Muscle of arm (tissue), 14 donors: ENCODE measurements at places on chromosomes 2 and 18. TPM values are rescaled to one million over a fixed set of nuclear protein-coding genes. Genes with fewer than 3 reads are reported as not detected.

- DNase-seq, result no peak
Observed at GRCh38 chr2:74558284-74559230, 4.0 kb downstream of the DOK1 start.

The LYG2 gene
- polyA plus RNA-seq, result not detected

The RBM45 gene
- 11.7 TPM for polyA plus RNA-seq

The DAPL1 gene
- 0.23 TPM for polyA plus RNA-seq

GRCh38 chr18:45007531-45007930 is 326.8 kb downstream of the SETBP1 start:
- no peak for DNase-seq

- DNase-seq, result no peak
Observed at GRCh38 chr2:164335947-164336346, 285.3 kb downstream of the GRB14 start.

DNA sequence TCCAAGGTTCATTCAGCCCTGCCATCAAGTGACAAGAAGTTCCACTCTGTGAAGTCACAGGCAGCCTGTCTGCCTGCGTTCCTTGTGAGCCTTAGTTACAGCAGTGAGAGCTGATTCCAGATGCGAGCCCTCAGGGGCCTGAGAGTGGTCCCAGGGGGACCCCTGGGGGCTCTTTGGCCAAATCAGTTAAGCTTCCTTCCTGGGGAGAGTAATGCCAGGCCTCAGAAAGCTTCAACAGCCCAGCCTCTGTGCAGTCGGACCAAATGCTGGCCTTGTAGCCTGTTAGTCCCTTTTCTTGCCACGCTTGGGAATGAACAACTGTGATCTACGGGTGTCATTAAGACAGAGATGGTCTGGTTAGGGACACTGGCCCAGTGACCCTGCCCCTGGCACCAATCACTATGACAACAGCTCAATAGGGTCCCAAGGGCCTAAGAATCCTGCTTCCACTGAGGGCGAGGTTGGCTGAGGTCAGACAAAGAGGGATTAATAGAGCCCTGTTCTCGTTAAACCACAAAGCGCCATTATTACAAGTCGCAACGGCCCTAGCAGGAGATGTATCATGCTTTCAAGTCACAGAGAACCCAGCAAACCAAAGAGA is 50.9 kb downstream of the HS1BP3 start:
- DNase-seq, result no peak

- no peak for DNase-seq
Observed at GRCh38 chr2:196990092-196990491, 63.6 kb upstream of the PGAP1 start.

GRCh38 chr2:19238440-19239060 is 119.9 kb downstream of the OSR1 start:
- DNase-seq, result no peak

- DNase-seq, result peak; percentile 59
Observed at GRCh38 chr2:25982273-25982967, at the start of gene KIF3C. TSS of gene KIF3C (minus strand) at chr2:25982497. CDS start at chr2:25981917, 580 bp downstream.

The SLC23A3 gene
- polyA plus RNA-seq, result 0.88 TPM

The HRH4 gene
- polyA plus RNA-seq, result not detected

The MC5R gene
- polyA plus RNA-seq, result 2.2 TPM

The FKBP7 gene
- polyA plus RNA-seq, result 65.1 TPM

DNA sequence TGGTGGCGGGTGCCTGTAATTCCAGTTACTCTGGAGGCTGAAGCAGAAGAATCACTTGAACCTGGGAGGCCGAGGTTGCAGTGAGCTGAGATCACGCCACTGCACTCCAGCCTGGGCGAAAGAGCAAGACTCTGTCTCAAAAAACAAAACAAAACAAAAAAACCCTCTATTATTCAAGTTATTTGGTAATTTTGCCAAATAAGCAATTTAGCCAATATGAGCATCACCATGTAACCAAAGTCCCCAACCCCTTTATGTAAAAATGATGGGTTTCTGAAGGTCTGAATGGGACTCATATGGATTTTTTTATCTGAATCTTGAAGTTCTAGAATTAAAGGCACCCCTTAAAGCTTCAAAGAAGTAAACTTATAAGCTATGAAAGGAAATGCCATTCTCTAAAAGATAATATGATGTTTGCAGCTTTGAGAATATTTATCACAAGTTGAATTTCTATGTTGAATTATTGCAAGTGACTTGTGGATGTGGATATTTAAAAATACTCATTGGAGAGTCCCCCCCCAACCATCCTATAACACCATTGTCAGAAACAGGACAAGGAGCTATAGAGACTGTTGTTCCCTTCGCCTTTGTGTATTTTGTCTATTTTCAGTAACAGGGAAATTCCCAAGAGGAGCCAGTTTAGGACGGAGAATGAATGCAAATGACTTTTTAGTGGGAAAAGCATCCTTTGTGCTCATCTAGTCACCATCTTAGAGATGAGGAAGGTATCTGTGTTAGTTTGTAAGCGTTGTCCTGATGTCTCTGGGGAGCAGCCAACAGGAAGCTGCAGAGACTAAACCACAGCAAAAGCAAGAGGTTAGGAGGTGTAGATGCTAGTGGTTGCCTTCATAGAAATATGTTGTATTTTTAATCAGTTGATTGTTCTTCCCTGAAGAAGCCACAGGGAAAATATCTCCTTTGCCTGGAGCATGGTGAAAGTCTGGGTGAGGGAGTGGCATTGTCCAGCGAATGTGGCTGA is 68.3 kb downstream of the TET3 start:
- DNase-seq, result no peak

DNA sequence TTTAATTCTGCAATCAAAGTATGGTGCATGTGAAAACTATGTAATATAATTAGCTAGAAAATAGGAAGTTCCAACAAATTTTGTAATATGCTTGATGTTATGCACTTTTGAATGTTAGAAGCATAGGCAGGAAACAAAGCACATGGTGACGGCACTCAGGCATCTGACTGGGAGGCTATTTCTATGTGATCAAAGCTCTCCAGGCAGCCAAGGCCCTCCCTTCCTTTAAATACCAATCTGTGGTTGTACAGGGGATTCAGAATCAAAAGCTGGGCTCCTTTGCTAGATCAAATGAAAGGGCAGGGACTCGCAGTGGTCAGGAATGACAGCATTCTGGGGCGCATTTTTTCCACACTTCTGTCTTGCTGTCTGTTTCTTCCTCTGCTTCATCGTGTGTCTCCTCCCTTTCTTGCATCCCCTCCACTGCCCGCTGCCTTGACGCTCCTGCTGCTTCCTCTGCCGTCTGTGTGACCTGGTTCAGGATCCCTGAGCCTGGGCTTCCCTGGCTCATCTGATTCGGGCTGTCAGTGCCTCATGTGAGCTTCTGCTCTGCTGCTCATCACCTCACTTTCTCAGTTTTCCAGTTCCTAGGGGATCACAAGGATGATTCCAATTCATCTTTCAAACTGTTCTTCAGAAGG is 30.9 kb downstream of the TMEM182 start:
- DNase-seq, result no peak

DNA sequence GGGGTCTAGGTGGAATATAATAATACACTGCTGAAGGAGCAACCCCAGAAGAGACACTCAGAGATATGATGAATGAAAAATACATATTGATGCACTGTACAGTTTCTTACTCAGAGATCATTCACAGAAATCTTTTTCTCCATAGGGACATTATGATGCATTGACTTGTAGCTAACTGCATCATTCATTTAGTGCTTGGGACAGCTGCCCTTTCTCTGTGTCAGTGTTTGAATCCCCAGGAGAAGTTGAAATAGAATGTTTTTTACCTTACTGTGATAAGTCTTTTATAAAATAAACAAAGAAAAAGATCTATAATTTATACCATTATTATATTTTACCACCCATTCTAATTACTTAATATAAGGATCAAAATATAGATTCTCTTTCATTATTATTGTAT is 91.7 kb upstream of the DSEL start:
- peak; percentile 26 for DNase-seq

DNA sequence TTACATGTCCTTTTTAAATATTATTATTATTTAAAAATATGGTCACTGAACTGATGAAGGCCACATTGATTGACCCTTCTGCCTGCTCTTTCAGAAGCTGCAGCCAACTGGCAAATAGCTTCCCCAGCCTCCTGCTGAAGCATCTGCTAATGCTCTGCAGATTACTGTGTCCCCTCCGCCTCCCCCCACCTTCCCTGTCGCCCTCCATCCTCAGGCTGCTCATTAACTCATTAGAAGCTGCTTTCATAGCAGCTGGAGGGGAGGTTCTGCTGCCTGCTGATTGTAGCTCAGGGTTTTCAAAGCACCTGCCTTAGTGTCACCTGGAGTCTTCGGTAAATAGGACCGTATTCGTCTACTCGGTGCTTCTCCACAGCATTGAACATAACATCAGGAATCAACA is 24.8 kb upstream of the LMAN1 start:
- DNase-seq, result no peak

GRCh38 chr18:62760403-62760734 is 45.0 kb downstream of the PHLPP1 start:
- no peak for DNase-seq

GRCh38 chr2:178256382-178257042 is 62.2 kb downstream of the OSBPL6 start:
- no peak for DNase-seq

The CFC1 gene
- not detected for polyA plus RNA-seq

The EPHA4 gene
- not detected for polyA plus RNA-seq

GRCh38 chr2:191043438-191043837 is 29.5 kb upstream of the STAT1 start:
- no peak for DNase-seq

DNA sequence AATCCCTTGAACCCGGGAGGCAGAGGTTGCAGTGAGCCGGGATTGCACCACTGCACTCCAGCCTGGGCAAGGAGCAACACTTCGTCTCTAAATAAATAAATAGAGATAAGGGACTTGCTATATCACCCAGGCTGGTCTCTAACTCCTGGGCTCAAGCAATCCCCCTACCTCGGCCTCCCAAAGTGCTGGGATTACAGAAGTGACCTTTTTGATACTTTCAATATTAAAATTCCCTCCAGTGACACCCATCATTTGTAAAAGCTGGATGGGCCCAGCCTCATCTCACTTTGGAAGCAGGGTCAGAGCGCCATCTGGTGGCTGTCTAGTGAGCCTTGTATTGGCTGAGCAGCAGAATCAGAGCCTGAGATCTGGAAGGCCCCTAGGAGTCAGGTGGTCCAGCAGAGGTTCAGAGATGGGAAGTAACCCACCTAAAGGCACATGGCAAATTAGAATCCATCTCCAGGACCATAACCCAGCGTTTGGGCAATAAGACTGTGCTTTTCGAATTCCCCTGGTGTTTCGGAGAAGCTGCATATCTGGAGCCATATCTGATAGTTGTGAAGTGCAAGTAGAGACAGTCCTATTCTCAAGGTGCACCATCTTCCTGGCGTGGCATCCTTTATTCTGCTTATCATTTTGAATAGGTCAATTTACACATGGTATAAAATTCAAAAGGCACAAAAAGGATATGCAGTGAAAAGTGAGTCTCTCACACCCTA is 18.3 kb upstream of the SLC35F6 start:
- peak; percentile 82 for DNase-seq

- no peak for DNase-seq
Observed at GRCh38 chr2:21231985-21232384, 108.2 kb downstream of the TDRD15 start.

- no peak for DNase-seq
Observed at GRCh38 chr2:1173528-1173927, 222.9 kb downstream of the SNTG2 start.

DNA sequence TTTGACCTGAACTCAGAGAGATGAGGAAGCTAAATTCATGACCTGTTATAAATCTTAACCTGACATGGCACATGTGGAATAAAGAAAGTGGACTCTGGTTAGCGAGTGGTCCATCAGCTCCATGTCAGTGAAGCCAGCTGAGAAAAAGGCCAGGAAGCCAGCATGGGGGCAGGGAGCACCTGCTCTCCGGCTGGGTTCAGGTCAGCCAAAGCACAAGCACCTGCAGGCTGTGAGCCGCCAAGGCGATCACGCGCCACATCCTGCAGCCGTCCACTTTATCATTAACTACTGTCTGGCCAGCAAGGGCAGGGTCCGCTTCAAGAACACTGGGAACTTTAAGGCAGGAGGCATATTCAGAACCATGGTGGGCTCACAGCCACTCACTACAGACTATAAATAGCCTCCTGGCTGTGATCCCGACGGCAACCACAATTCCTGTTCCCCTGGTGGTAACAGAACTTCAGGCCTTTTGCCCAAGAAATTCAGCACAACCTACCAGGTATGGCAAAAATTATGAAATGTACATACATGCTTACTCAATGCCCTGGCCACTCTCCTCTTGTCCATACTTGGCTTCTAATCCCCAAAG is 35.5 kb downstream of the ACVR1 start:
- peak; percentile 63 for DNase-seq

GRCh38 chr2:174981331-174981730 is 23.9 kb downstream of the CHN1 start:
- no peak for DNase-seq

The INHBB gene
- 0.96 TPM for polyA plus RNA-seq

DNA sequence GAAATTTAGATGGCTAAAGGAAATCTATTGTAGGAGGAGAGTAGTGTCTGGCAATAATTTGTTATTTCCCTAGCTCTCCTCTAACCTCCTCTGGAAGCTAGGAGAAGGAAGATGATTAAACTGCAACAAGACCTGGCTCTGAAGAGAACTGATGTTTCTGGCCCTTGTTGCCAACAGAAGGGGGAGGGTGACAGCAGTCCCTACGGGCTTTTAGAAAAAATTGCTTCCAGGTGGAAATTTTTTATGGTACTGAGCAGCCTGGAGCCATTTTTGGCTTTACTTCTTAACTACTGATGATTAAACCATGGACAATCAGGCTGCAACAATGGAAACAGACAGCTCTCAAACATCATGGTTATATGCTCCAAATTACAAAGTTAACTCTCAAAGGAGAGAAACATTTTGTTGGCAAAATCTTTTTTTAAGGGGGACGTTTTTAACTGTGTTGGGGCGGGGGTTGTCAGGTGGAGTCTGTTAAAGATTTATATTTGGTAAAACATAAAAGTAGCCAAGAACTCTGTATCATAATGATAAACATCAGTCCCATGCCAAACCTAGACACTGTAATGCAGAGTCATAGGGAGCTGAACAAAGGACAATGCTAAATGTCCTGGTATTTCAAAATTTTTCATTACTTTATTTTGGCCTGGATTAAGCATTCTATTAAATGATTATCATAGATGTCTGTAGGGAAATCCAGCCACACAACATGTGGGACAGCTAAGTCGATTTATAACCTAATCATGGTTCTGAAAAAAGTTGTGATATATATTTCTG is 70.0 kb downstream of the EXOC6B start:
- DNase-seq, result peak; percentile 71

GRCh38 chr2:42009657-42010580 is 37.9 kb upstream of the PKDCC start:
- no peak for DNase-seq

The LYPD6 gene
- 9.5 TPM for polyA plus RNA-seq
